Testis (tissue), 5 donors: ENCODE measurements at places on chromosomes 7 and 10.

GRCh38 chr10:7529638-7530037, 118.8 kb upstream of the SFMBT2 start:
- DNase-seq: peak; percentile 76

GRCh38 chr7:46544396-46545008, 623.4 kb upstream of the IGFBP3 start:
- no peak for DNase-seq

- no peak for DNase-seq
These were observed 96.7 kb upstream of the LAMB4 start for GRCh38 chr7:108226816-108227299.

DNA sequence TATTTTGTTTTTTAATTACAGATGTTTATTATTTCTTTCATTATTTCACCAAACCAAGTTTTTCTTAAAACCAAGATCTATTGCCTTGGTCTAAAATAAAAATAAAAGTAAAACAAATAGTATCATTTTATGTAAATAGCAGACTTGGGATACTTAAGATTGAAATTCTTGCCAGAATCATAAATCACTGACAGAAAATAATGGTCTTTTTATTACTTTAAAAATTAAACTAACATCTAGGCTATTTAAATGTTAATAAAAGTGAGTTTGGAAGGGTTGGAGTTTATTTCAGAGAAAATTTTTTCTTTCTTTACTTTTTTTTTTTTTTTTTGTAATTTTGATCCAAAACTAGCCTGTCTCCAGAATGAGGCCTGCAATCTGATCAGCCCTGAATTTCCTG, 568.0 kb upstream of the IGFBP3 start:
- no peak for DNase-seq

DNA sequence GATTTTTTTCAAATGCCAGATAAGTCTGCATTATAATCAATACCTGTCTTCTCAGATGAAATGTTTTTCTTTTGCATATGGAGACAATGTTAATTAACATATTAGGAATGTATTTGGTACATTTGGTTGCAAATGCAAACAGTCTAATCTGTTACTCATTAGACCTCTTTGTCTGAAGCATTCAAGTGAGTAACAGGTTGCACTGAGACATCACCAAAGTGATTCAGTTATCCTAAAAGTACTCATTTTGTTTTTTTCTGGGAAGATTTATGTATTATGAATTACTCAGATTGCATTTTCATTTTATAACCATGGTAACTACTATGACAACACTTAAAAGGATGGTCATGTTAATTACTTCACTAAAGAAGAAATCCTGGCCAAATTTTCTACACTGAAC, 513.6 kb downstream of the HTR7 start:
- DNase-seq: no peak
